ENCODE measurements at places on chromosomes 6 and 20.

DNA sequence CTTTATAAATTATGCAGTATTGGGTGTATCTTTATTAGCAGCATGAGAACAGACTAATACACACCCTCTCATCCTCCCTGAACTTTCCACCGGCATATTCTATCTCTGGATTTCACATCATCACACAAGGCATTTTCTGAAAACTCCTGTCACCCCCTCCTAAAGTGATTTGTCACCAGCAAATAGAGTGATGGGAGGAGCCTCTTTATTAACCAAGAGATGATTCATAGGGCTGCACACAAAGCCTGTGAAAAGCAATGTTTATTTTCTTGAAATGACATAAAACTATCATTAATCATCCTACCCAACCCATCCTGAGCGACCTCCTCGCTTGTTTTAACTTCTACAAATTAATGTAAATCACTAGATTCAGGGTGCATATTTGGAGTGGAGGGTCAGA lies 394.7 kb upstream of the SULF2 start:
- no peak for DNase-seq

DNA sequence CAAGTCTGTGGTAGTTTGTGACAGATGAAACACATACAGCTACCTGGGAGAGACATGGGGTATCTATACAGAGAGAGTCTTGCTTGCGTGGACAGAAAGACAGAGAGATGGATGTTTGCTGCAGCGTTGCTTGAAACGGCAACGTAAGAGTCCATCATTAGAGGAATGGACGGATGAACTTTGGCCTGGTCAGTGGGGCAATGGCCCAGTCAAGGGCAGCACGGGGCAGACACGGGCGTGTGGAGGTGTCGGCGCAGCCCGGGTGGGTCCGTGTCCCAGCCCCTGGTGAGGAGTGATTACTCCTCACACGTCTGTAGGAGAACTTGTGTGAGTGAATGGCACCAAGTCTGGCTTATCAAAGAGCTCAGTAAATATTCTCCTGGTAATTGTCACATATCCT lies 21.9 kb downstream of the DACT2 start:
- no peak for DNase-seq

- no peak for DNase-seq
These were observed 46.6 kb downstream of the DUSP22 start for GRCh38 chr6:338815-339262.

- no peak for DNase-seq
These were observed 44.4 kb downstream of the PYGB start for GRCh38 chr20:25292176-25292891.

- DNase-seq = no peak
These were observed 46.8 kb downstream of the B4GALT5 start for GRCh38 chr20:49666911-49667310.

- DNase-seq = no peak
These were observed 1666.3 kb downstream of the HACE1 start for GRCh38 chr6:103193413-103193812.

GRCh38 chr6:40996591-40997233 lies 42.3 kb downstream of the UNC5CL start:
- no peak for DNase-seq

DNA sequence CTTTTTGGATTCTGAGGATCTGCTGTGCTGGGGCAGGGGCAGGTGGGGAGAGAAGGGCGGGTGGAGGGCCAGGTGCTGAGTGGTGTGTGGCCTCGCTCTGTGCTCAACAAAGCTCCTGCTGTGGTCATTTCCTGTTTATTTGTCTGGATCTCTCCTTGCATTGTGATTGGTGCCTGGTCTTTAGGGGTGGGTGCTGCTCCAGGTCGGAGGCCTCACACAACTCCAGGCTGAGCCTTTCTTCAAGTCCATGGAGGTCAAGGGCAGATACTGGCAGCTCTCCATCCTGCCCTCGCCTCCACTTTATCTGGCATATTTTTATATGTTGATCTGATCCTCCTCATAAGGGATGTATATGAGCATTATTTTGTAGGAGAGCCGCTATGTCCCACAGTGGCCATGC lies 36.2 kb downstream of the HLA-F start:
- no peak for DNase-seq

GRCh38 chr6:5261545-5262109 lies 314 bp downstream of the FARS2 start:
- DNase-seq = no peak

GRCh38 chr6:140275725-140276124 lies 901.3 kb upstream of the CITED2 start:
- DNase-seq = no peak

All from CD14-positive monocyte (primary cell).